ENCODE measurements at places on chromosomes 5 and 9. TPM values are rescaled to one million over a fixed set of nuclear protein-coding genes. Genes with fewer than 3 reads are reported as not detected.

The CD274 gene
- total RNA-seq = 0.27 TPM

The TAF11L10 gene
- total RNA-seq = not detected

The OTP gene
- total RNA-seq = under 0.01 TPM

The PCDHA3 gene
- total RNA-seq = under 0.01 TPM

The GABRA6 gene
- total RNA-seq = not detected

The SLC25A2 gene
- 0.54 TPM for total RNA-seq

The TERT gene
- 1.1 TPM for total RNA-seq

The ADAMTS12 gene
- total RNA-seq = not detected

DNA sequence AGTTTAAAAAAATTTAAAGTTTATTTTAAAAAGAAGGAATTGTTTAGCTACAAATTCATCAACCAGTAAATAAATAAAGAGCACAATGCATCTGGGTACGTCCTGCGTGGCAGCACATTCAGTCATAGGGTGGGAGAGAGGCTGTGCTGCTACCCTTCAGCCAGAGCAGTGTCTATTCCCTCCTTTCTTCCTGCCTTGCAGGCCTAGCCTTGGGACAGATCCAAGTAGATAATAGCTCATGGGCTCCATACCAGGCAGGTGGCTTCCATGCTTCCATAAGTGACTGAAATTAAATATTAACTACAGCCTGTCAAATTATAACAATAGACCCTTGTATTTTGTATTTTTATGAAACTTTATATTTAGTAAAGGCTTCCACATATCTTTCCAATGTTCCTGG is 408.3 kb upstream of the RGMB start:
- no peak for DNase-seq

GRCh38 chr9:8738945-8739344 is 939.4 kb upstream of the DMAC1 start:
- no peak for DNase-seq

DNA sequence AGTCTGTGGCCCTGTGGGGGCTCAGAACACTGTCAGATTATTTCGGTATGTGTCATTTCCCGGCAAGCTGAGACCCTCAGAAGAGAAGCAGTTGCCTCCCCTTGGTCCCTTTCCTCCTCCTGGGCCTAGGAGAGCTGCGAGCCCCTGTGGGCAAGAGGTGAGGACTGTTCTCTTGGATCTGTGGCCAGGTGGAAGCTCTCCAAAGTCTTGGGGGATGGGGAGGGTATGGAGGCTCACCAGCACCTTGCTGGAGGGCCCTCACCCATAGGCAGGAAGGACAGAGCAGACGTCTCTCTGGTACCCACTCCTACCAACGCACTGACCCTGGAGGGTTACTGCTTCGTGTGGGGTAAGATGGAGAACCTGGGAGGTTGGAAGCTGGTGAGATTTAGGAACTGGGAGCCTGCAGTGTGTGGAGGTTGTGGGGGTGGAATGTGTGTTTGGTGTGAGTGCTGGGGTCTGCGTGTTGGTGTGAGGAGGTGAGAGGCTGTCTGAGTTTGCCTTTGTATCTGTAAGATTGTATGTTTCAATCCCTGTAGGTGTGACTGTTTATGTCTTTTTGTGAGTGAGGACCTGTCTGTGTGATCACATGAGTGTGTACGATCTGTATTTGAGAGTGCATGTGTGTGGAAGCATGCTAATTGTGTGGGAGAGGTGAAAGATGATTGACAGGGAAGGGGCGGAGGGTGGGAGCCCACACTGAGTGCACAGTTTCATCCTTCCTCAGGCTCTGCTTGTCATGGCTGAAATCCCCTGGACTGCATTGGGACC is 52.4 kb upstream of the PSD2 start:
- no peak for DNase-seq

DNA sequence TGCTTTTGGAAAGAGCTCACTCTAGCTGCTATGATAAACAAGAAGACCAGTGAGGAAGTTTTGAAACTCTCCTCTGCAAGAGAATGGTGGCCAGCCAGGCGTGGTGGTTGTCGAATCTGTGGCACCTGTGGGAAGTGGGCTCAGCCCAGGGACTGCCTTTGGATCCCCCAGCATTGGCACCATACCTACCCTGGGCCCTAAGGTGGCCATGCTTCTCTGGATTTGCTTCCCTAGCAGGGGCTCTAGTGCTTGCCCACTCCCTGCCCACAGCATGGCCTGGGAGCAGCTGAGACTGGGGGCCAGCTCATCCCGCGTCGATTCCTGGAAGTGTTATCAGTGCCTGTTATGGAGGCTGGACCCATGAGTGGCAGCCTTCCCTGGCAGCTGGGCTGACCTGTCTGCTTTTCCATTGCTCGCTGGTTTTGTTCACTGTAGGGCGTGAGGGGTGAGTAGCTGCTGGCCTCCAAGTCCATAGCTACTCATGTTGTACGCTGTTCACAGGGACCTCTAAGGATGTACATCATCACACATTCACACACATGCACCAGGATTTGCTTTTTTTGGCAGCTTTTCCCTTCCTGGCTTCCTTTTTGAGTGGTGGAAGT is 2.3 kb downstream of the SLC22A4 start:
- DNase-seq = no peak

GRCh38 chr5:75108931-75109596 is 56.7 kb upstream of the GCNT4 start:
- no peak for DNase-seq

DNA sequence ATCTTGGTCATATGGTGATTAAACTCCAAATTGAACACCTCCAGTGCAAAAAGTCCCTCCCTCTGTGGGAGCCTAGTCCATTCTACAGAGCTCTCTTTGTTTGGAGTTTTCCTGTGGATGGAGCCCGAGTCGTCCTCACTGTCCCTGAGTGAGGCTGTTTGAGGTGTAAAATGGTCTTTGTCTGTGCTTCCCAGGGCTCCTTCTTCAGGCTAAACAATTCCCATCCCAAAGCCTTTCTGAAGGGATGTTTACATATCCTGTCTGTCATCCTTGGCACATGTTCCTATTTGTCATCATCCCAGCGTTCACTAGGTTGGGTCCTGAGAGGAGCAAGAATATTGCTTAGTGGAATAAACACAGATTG is 68.9 kb downstream of the COL27A1 start:
- no peak for DNase-seq

GRCh38 chr5:57804505-57804904 is 321.9 kb upstream of the ACTBL2 start:
- no peak for DNase-seq

GRCh38 chr9:123584202-123585176 is 228.5 kb downstream of the CRB2 start:
- no peak for DNase-seq

GRCh38 chr9:96565671-96566497 is 53.8 kb downstream of the CDC14B start:
- peak; percentile 4 for DNase-seq

- DNase-seq = no peak
These were observed 84.9 kb downstream of the TRPM3 start for GRCh38 chr9:71036501-71036900.

GRCh38 chr5:134312796-134313195 is 54.2 kb downstream of the CDKL3 start:
- DNase-seq = no peak

DNA sequence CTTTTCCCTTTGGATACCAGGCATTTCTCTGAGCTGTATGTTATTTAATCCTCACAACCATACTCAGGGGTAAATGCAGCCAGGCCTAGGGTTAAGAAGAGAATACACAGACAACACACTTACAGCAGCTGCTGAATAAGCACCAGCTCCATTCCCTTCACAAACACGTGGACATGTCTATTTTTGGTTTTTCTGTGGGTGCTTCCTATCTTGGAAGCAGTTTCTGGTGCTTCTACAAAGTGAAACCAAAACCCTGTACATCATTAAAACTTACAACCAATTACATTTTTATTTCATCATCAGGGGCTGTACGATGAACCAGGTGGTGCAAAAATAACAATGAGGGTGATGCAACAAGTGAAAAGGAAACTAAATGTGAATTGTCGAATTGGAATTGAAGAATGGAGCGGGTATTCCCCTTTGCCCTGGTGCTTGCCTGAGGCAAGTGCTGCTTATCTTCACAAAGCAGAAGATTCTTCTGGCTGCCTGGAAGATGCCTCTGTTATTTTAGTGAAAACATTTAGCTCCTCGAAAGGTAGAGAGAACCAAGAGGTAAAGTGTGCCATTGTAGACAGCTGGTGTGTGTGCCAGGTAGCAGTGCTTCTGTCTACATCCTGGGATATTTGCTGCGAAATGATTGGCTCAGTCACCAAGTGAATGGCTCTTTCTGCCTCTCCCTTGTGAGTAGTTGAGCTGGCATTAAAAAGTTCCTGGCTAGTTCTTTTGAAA is 18.6 kb upstream of the IFNB1 start:
- peak; percentile 96 for DNase-seq

DNA sequence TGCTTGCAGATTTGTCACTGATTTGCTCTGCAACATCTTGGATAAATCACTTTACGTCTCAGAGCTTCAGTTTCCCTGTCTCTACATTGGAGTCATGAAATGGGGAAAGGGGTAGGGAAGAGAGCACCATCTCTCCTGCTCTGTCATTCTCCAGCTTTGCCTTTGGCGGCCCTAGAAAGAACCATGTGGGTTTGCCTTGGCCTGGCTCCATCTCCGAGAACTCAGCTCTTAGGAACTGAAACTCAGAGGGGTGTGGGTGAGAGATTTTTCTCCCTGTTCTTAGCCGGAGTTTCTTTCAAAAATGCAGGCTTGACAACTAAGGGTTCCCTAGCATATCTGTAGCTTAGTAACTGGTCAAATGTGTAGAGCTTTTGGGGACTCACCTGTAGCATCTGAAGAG is 123.5 kb downstream of the SMARCA2 start:
- DNase-seq = no peak

- DNase-seq = no peak
These were observed 172.2 kb upstream of the MEF2C start for GRCh38 chr5:89055015-89055694.

GRCh38 chr5:77266291-77266690 is 55.8 kb downstream of the PDE8B start:
- no peak for DNase-seq

GRCh38 chr9:105216440-105217178 is 27.8 kb upstream of the SLC44A1 start:
- DNase-seq = no peak

- DNase-seq = no peak
These were observed 44.4 kb downstream of the PCA3 start for GRCh38 chr9:76808636-76809035.

DNA sequence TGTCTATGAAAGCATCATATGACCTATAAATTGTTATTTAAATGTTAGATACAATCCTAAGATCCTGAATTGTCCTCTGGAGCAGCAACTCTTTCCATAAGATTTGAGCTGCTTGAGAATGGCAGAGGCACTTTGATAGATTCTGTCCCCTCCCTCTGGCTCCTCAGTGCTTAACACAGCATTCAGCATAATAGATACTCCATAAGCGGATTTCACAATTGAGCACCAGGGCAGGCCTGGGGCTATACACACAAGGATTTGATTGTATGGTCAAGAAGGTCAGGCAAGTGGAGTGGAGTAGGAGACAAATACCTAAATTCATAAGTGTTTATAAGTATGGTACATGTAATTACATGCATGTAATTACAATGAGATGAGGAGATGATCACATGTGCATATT is 96.3 kb downstream of the FOXD1 start:
- DNase-seq = no peak

DNA sequence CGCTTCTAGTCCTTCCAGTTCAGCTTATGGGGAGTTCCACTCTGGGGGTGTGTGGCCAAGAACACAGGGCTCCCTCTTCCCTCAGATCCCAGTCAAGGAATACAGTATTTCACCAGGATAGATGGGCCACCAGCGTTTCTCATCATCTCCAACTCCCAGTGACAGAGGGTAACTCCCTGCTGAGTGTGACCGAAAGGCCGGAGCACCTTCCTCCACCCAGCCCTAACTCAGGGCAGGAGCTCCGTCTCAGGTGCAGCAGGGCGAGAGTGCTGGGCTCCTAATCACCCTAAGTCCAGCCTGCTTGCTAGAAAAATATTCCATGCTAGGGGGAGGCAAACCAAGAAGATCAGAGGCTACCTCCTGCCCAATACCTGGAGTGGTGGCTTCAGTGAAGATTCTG is 102.6 kb downstream of the ADAMTS2 start:
- no peak for DNase-seq

DNA sequence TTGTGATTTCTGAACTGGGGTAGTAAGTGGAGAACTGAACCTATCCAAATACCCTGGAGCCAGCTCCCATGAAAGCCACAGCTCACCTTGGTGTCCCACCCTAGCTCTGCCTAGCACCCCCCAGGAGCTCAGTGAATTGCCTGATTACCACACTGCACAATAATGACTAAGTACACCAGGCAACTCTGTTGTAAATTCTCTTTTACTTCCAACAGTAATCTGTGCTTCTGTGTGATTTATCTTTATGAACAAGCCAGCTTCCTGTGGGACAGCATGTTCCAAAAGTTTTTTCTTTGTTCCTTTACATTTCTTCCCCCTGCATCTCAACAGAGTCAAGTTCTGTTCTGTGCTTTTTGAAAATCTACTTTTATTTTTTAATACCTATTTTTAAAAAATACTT is 22.1 kb upstream of the GRPEL2 start:
- DNase-seq = no peak

DNA sequence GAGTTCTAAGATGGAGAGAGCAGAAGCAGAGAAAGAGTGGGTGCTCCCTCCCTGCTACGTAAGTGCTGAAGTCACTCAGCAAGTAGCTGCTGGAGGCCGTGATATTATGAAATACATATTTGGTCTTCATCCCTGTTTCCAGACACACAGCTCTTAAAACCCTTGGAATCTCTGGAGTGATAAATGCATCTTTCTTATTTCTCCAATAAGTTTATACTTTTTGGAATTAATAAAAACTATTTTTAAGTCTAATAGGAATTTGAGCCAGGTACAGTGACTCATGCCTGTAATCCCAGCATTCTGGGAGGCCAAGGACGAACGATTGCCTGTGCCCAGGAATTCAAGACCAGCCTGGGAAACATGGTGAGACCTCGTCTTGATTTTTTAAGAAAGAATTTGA is 60.6 kb downstream of the AUH start:
- no peak for DNase-seq

- DNase-seq = no peak
These were observed 8.5 kb upstream of the ACSL6 start for GRCh38 chr5:132019857-132020555.

DNA sequence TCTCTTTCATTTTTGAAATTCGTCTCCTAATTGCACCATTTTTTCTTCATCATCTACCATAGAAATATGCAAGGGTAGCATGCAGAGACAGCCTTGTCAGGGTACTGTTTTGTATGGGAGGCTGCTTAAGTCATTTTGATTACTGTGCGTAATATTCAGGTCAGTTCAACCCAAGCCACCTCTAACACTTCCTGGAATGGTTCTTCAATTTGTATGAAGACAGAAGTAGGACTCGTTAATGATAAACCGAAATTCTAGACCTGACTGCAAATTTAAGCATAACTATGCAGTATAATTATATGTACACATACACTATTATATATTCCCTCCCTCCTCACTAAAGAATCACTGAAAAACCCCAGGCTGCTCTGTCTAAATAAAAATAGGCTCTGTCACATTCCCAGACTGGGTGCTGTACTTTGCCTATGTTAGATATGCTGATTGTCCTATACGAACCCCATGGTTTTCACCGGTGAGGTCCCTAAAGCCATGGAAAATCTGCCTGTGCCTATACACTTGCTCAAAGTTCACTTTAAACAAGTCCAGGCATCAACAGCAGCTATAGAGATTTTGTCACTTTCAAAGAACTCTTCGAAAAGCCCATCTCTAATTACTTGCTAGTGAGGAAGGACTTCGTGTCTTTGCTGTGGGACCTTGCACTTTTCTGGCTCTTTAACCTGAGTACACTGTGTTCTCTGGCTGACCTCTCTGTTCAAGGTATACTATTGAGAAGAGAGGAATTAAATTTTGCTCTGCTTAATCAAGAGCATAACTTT is 352.1 kb upstream of the CD180 start:
- DNase-seq = no peak

Measured in hematopoietic multipotent progenitor cell (in vitro differentiated cells).